ENCODE measurements at places on chromosomes 16 and 17.

GRCh38 chr17:34312080-34312479 is 7.2 kb upstream of the CCL8 start:
- DNase-seq = no peak

DNA sequence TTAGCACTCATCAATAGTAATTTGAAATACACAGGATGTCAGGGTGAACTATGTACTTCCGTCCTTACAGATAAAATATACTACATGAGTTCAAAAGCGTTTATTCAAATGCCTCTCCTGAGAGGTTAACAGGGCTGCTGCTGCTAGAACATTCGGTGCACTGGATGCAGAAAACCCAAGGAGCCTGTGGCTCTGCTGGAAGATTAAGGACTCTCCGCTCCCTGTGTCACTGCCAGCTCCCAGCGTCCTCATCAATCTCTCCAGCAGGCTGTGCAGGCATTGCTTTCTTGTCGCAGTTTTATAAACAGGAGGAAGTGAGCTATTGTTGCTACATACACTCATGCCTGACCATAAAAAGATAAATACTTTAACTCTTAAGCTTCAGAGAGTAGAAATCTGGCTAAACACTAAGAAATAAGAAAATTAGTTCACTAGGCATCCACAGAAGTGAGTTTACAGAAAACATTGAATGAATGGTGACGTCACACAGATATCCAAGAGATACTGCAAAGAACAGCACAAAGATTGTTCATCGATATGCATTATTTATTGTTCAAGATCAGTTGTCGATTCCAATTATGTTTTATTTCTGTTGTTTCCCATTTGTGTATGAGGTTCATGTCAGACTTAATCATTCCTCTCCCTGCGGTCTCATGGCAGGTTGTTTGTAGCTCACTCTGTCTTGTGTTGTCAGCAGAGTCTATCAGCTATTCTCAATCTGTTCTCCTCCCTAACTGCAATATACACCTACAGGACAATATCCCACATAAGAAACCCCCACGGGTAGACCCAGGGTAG is 127.9 kb upstream of the MON1B start:
- DNase-seq = no peak

DNA sequence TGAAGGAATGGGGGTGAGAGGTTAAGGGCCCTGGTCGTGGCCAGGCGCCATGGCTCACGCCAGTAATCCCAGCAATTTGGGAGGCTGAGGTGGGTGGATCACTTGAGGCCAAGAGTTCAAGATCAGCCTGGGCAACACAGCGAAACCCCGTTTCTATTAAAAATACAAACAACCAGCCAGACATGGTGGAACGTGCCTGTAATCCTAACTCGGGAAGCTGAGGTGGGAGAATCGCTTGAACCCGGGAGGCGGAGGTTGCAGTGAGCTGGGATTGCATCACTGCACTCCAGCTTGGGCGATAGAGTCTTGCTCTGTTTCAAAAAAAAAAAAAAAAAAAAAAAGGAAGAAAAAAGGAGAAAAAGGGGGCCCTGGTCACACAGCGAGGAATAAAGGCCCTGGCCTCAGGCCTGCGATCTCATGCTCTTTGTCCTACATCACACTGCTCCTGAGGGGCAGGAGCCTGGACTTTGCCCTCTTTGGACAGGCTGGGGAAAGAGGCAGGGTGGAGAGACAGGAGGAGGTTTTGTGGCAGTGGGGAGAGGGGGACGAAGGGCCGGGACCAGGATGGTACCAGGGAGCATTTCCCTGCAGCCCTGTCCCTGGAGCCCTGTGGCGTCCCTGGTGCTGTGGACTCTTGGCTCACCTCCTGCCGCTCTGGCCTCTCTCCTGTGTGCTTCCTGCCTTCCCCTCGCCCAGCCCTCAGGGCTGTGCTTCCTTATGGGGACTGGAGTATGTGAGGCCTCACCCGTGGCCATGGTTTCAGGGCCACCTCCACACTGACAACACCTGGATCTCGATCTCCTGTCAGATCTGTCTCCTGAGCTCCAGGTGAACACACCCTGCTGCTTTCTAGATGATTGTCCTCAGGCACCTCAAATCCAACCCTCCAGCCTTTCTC is 19.7 kb upstream of the SLC25A19 start:
- DNase-seq = no peak

DNA sequence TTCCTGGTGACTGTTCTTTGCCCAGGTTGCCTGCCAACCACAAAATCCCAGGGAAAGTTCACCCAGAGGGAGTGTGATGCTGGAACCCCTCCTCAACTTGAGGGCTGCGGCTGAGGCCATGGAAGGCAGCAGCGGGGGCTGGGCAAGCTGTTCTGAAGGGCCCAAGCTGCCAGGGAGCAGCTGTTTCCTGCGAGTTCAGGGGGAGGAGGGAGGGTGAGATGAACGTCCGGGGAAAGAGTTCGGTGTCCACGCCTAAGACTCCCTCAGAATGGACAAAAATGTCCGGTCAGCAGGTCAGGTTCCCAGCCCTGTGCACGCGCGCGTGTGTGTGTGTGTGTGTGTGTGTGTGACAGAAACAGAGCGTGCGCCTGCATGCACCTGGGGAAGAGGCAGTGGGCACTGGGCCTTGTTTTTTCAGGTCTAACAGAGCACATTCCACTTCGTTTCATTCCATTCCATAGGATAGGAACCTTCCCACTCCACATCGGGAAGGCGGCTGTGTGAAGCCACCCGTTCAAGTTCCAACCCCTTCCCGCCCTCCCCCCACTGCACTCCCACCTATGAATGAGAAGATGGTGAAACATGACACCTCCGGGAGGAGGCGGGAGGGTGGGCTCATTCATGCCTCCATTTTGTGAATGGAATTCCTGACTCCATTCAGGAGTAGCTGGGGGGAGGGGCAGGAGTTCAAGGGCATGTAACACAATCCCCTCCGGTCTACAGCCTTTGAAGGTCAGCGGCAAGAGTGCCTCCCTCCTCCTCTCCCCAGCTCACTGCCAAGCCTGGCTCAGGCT is 15.7 kb downstream of the ETV4 start:
- no peak for DNase-seq

- DNase-seq = peak; percentile 79
These were observed 2.8 kb upstream of the SMIM36 start for GRCh38 chr17:55513885-55514590.

GRCh38 chr16:72875291-72876031 is 172.5 kb downstream of the ZFHX3 start:
- DNase-seq = no peak

- DNase-seq = no peak
These were observed 172.7 kb downstream of the ANKFN1 start for GRCh38 chr17:56326001-56326359.

GRCh38 chr17:57553991-57554825 is 190.9 kb downstream of the CCDC182 start:
- DNase-seq = no peak

DNA sequence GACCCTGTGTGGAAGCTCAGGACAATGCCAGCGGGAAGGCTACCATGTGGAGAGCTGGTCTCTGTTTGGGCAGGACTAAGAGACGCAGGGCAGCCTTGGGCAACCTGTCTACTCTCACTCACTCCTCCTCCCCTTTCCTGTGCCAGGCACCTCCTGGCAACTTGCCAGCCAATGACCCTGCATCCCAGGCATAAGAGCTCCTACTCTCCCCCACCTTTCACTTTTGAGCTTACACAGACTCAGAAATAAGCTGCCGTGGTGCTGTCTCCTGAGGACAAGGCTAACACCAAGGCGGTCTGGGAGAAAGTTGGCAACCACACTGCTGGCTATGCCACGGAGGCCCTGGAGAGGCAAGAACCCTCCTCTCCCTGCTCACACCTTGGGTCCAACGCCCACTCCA is 2.6 kb downstream of the HBM start:
- DNase-seq = peak; percentile 10

GRCh38 chr17:29214215-29215146 is 32.2 kb upstream of the CRYBA1 start:
- no peak for DNase-seq

- no peak for DNase-seq
These were observed 4.0 kb upstream of the CDH11 start for GRCh38 chr16:65125871-65126270.

DNA sequence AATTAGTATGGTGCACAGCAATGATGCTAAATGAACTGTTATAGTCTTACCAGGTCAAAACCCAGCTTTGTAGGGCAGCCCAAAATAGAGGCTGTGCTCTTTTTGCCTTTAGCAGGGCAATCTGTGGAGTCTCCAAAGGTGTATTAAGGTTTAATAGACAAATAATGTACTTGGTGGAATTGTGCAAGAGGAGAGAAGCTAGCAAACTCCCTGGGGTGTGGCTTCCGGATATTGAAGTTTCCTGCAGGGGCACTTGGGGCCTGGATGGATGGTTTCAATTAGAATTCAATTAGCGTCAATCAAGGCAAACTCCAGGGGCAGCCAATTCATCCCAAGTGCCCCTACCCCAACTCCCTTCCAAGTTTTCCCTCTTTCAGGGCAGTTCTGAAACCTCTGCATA is 285.8 kb downstream of the UTP18 start:
- DNase-seq = no peak

DNA sequence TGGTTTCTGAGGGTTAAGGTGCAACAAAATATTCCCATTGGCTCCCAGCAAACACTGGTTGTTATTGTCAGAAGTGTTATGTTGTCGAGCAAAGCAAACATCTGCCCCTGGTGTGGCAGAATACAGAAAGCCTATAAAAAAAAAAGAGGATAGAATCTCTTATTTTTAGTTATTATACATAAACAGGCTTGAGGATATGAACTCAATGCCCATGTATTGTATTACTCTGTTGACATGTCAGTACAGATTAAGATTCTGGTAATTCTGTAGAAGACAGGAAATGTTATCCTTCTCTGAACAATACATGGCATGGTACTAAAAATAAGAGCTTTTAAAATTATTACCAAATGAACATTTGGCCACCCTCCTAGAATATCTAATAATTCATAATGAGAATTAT is 73.7 kb downstream of the CA4 start:
- no peak for DNase-seq

DNA sequence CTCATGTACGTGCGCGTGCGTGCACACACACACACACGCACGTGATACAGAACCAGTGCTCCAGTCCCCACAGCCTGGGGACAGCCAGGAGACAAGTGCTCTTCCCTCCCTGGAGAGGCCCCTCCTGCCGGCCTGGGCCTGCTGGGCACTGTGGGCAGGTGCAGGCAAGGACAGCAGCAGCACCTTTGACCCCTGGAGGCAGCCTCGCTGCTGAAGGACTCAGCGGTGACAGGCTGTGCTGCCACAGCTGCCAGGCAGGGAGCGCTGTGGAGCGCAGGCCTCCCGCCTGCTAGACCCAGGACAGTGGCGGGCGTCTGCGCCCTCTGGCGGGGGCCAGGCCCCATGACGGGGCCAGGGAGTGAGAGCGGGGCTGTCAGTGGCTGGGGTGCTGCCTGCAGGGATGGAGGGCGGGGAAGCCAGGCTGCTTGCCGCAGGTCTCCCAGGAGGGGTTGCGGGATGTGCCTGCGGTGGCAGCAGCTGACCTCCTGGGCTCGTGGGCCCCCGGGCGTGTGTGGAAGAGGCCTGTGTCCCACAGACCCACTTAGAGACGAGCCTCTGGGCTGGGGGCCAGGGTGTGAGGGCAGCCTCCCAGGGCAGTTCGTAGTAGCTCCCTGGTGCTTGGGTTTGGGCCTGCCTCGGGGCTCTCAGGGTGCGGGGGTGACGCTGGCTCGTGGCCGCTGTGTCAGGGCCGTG is 63.5 kb upstream of the PVALEF start:
- peak; percentile 79 for DNase-seq

DNA sequence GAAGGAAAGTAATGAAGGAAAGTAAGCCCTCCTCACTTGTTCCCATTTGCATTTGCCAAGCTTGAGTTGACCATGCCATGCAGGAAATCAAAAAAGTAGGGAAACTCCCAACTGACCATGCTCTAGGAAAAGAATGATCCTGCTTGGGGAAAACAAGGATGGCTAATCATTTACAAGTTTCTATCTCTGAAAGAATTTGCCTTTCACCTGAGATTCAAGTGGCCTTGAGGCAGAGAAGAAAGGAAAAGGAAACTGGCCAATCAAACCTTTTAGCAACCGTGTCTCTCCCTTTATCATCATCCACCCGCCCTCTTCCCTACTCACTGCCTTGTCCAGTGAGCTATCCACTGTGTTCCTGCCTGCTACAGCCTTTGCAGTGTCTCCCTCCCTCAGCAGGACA is 757.2 kb upstream of the SOX9 start:
- DNase-seq = no peak

GRCh38 chr17:15185625-15185991 is 79.5 kb downstream of the PMP22 start:
- no peak for DNase-seq

- no peak for DNase-seq
These were observed 19.0 kb upstream of the MYO15B start for GRCh38 chr17:75568412-75569255.

DNA sequence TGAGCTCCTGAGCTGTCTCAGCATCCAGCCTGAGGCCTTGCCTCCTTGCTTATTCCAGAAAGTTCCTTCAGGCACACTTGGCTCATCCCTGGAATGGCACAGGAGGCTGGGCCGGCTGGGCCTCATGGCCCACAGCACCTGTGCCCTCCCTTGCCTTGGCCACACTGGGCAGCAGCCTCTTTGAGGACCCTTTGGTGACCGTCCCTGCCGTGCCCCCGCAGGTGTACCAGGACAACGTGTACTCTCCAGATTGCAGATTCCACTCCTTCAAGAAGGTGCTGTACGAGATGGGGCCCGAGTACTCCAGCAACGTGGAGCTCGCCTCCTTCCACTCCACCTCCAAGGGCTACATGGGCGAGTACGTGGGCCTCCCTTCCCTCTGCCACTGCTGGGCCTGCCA is 34.2 kb downstream of the GPT2 start:
- no peak for DNase-seq

- DNase-seq = no peak
These were observed 7.0 kb downstream of the CYTH1 start for GRCh38 chr17:78774956-78775571.

DNA sequence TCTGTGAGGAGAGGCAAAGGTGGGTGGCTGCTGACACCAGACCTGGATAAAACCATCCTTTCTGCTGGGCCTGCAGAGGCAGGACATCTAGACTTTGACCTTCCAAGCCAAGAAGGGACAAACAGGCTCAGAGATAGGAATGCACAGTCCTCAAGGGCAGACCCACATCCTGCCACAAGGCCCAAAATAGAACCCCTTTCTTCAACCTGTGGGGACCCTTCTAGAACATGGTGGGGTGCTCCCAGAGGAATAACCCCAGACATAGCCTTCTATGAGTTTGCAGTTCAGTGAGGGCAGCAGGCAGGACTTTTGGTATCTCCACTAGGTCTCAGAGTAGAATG is 3.8 kb upstream of the CBFB start:
- DNase-seq = no peak

DNA sequence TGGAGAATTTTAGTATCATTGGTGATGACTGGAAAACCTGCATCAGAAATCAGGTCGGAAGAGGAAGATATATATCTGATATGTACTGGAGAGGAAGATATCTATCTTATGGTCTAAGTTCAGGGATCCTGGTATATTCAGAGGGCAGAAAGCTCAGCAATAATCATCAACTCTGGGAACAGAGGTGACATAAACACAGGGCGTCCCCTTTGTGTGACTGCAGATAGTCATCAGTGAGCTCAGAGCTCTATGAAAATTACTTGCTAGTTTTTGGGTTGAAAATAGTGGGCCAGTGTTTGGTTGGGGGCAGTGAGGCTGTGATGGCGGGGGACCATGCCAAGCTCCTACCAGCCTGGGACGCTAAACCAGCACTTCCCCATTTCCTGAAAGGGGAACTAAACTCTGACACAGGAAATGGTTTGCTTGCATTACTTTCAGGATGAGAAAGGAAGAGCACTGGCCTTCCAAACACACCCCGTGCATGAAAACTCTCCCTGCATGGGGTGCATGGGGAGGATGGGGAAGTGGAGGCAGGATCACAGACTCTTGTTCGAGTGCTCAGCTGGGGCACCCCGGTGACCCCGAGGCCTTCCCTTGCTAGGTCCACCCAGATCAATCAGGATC is 15.8 kb downstream of the NOD2 start:
- no peak for DNase-seq

Measured in NCI-H2081 (cell line).